Activated CD4-positive, alpha-beta T cell treated with anti-CD3 and anti-CD28 coated beads, Interleukin-2, amount 10 ng/mL, durations not matched to agents 7 days and 5 days (primary cell): ENCODE measurements at places on chromosomes 16 and 17. TPM values are rescaled to one million over a fixed set of nuclear protein-coding genes. Genes with fewer than 3 reads are reported as not detected.
A peak's percentile ranks its signal among the peaks of the same experiment; 100 is the strongest.

DNA sequence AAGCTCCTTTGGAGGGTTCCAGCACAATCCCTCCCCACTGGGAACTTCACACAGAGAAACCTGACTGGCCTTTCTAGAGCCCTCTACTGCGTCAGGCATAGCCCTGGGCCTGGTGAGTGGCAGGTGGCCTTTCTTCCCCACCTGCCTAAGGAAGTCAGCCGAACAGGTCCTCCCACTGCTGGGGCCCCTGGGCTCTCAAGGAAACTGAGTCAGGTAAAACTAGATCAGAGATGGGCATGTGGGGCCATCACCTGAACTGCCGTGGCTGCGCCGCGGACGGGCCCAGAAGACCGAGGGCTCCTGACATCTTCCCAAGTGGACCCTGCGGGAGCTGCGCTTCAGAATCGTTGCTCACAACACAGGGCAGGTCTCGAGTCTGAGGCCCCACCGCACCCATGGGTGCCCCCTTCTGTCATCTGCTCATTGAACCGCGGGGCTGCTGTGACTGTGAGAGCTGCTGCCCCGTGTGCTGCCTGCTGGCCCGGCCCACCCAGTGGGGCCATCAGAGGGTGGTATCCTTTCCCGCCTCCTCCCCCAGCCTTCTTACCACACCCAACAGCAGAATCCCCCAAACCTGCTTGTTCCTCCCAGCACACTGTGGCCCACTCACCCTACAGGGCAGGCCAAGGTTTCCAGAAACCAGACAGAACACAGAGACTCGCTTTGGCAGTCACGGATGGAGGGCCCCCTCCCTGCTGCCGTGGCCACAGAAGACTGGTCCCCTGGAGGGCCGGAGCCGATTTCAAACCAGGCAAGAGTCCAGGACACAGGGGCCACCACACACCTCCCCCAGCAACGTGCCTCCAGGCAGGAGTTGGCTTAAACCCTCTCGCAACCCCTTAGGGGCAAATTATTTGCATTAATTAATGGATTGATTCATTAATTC is 81.1 kb downstream of the TBC1D16 start:
- H3K27me3 ChIP-seq: peaks cover 6% of the 10 kb centered on the region
- no peaks in the 10 kb centered on the region for H3K36me3 ChIP-seq
- no peaks in the 10 kb centered on the region for H3K4me1 ChIP-seq
- no peak overlapping the region for H3K27ac ChIP-seq
- H3K4me3 ChIP-seq: no peak overlapping the region

GRCh38 chr16:88930716-88931115 is 46.3 kb downstream of the CBFA2T3 start:
- H3K4me1 ChIP-seq: no peaks in the 10 kb centered on the region
- H3K27me3 ChIP-seq: no peaks in the 10 kb centered on the region
- no peak overlapping the region for H3K27ac ChIP-seq

GRCh38 chr17:59004338-59005111 is 102.2 kb downstream of the TRIM37 start:
- H3K4me1 ChIP-seq: peaks cover 28% of the 10 kb centered on the region
- peak; percentile 74 for DNase-seq
- H3K4me3 ChIP-seq: no peak overlapping the region
- no peaks in the 10 kb centered on the region for H3K27me3 ChIP-seq
- H3K27ac ChIP-seq: peak overlapping the region; percentile 61

Gene PPL
- not detected for total RNA-seq

Gene ASB16
- total RNA-seq: not detected

Gene EFCAB13
- 3.5 TPM for total RNA-seq

Gene HCRT
- not detected for total RNA-seq

Gene RHBDL3
- total RNA-seq: 0.67 TPM
